CD4-positive, CD25-positive, alpha-beta regulatory T cell (primary cell): ENCODE measurements at places on chromosomes 1 and 21. TPM values are rescaled to one million over a fixed set of nuclear protein-coding genes. Genes with fewer than 3 reads are reported as not detected.

- no peaks in the 10 kb centered on the region for H3K36me3 ChIP-seq
- DNase-seq, result no peak
- peaks cover 8% of the 10 kb centered on the region for H3K4me1 ChIP-seq
- H3K27ac ChIP-seq, result no peak overlapping the region
Observed at GRCh38 chr1:33188572-33189275, 6.9 kb upstream of the TRIM62 start.

DNA sequence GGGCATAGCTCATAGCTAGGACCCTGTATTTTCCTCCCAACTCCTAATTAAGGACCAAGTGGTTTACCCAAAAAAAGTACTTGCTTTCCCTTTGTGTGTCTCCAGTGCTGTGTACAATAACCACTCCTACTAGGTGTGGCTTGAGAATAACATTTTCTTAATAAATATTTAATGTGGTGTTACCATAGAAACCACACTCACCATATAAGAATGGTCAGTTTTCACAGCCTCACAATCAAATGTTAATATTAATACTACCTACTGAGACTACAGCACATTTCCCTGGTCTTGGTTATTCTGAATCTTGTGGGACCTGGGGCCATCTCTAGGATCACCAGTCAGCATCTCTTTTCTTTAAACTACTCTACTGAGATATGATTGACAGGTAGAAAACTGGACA, 83.5 kb upstream of the BCAR3 start:
- no peaks in the 10 kb centered on the region for H3K27me3 ChIP-seq
- H3K36me3 ChIP-seq, result no peaks in the 10 kb centered on the region
- no peak for DNase-seq
- no peak overlapping the region for H3K4me3 ChIP-seq
- H3K27ac ChIP-seq, result no peak overlapping the region

Gene CD1E
- total RNA-seq, result not detected

GRCh38 chr1:157154940-157155514, 16.8 kb upstream of the ETV3 start:
- no peak overlapping the region for H3K4me3 ChIP-seq
- H3K4me1 ChIP-seq, result peaks cover 5% of the 10 kb centered on the region
- no peak for DNase-seq
- no peak overlapping the region for H3K27ac ChIP-seq

- H3K4me1 ChIP-seq, result peaks cover 48% of the 10 kb centered on the region
- no peaks in the 10 kb centered on the region for H3K36me3 ChIP-seq
- no peak overlapping the region for H3K27ac ChIP-seq
- peak; percentile 43 for DNase-seq
- no peaks in the 10 kb centered on the region for H3K27me3 ChIP-seq
Observed at GRCh38 chr1:198601936-198602889, 36.6 kb upstream of the PTPRC start.

Gene ARHGEF10L
- total RNA-seq, result not detected

Gene TMEM201
- total RNA-seq, result 12.1 TPM

Gene FCRL6
- total RNA-seq, result not detected

DNA sequence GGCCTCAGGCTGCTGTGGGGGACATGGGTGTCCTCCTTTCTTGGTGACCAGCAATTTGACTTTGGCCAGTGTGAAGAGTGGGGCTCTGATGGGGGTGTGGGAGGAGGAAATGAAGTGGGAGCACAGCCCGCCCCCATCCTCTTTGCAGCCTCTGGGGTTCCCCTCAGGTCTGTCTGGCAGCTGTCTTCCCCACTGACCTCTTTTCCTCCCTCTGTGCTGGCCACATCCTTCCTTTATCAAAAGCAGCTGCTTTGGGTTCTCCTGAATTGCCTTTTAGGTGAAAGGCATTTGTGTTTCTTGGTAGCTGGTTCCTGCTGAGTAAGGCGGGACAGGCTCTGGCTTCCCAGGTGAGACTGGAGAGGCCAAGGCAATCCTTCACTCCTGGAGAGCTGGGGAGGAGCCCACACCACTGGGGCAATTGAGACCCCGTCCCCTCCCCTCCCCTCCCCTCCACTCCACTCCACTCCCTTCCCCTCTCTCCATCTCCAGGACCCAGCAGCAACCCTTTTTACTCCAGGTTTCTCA, 24.9 kb downstream of the PCAT6 start:
- H3K4me1 ChIP-seq, result peaks cover 27% of the 10 kb centered on the region
- no peaks in the 10 kb centered on the region for H3K36me3 ChIP-seq
- no peaks in the 10 kb centered on the region for H3K27me3 ChIP-seq
- DNase-seq, result peak; percentile 17
- peak overlapping the region; percentile 43 for H3K4me3 ChIP-seq

DNA sequence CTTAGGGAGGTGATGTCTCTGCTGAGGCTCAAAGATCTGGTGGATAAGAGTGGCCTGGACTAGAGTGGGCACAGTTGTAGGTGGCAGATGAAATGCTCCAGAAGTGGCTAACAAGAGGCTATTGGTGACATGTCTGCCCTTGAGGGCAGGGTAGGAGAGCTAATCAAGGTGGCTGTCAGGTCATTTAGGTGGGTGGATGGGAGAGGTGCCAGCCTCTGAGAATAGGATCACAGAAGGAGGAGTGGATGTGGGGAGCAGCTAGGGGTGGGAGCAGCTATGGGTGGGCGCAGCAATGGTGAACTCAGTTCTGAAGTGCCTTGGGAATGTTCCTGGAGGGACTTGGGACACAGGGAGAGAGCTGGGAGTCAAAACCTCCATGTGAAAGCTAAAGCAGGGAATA, 142.0 kb upstream of the GRIK3 start:
- no peak for DNase-seq
- H3K36me3 ChIP-seq, result no peaks in the 10 kb centered on the region
- no peak overlapping the region for H3K27ac ChIP-seq
- H3K4me1 ChIP-seq, result no peaks in the 10 kb centered on the region
- peaks cover 2% of the 10 kb centered on the region for H3K27me3 ChIP-seq

DNA sequence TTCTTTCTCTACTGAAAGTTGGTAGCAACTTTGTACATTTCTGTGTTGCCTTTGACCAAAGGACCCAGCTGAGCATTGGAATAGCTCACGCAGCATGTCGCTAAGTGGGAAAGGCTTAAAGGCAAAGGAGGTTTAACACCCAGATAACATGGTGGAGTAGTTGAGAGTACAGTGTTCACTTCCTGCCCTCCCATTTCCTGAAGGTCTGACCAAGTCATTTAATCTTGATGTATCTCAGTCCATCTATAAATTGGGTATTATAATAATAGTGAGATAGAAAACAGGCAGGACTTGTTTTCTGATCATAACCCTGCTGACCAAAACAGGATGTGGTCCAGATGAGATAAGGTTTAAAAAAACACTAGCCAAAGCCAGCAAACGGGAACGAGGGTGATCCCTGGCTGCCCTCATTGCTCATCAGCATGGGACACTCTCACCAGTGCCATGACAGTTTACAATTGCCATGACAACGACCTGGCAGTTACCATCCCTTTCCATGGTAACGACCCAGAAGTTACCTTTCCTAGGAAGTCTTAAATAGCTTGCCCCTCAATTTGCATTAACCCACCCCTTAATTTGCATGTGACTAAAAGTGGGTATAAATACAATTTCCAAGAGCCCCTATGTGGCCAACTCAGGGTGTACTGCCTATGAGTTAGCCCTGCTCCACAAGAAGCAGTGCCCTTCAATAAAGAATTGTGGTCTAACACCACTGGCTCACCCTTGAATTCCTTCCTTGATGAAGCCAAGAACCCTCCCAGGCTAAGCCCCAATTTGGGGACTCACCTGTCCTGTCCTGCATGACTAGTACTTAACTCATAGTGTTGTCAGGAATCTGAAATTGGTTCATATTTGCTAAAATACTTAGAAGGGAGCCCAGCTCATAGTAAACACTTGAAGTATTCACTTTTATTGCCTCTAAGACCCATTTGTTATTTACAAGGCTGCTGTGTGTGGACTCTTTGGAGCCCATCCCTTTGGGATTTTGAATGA, 28.4 kb upstream of the FHAD1 start:
- DNase-seq, result no peak
- peaks cover 4% of the 10 kb centered on the region for H3K27me3 ChIP-seq
- H3K36me3 ChIP-seq, result no peaks in the 10 kb centered on the region

GRCh38 chr1:21742578-21742977, 40.4 kb downstream of the USP48 start:
- H3K4me3 ChIP-seq, result no peak overlapping the region
- H3K36me3 ChIP-seq, result peaks cover 50% of the 10 kb centered on the region
- H3K27me3 ChIP-seq, result no peaks in the 10 kb centered on the region
- no peak for DNase-seq

Gene C1orf185
- total RNA-seq, result not detected

DNA sequence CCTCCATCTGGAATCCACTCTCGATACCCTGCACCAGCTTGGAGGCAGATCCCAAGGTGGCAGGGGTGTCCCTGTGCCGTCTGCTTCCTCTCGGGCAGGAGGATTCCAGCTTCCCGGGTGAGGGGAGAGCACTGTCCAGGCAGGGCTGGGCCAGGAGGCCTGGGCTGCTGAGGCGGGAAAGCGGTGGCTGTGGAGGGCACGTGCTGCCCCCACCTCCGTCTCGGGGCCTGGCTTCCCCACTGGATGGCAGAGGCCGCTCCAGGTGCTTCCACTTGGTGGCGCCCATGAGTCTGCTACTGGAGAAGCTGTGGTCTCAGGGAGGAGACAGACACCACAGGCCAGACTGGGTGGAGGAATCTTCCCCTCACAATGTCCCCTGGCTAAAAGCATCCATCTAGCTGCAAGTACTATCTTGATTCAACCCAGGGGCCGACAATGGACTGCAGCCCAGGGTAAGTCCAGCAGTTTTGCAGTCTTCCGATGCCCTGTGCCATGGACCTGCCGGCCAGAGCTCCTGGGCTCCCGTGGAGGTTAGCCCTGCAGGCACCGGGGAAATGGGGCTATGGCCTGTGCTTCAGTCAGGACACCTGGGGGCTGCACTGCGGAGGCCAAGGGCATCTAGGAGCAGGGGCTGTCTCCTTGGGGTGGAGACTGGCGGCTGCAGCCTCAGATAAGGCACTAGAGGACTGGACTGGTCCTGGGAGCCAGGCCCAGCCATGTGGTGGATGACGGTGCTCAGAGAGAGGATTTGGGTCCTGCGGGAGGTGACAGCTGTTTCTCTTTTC, 41.3 kb upstream of the EIF4G3 start:
- no peak for DNase-seq
- peaks cover 35% of the 10 kb centered on the region for H3K36me3 ChIP-seq
- H3K4me1 ChIP-seq, result no peaks in the 10 kb centered on the region
- H3K27ac ChIP-seq, result no peak overlapping the region
- H3K4me3 ChIP-seq, result no peak overlapping the region

Gene F13B
- total RNA-seq, result not detected

Gene C1orf226
- total RNA-seq, result 0.10 TPM

- no peaks in the 10 kb centered on the region for H3K27me3 ChIP-seq
- no peak overlapping the region for H3K27ac ChIP-seq
- no peaks in the 10 kb centered on the region for H3K36me3 ChIP-seq
- no peaks in the 10 kb centered on the region for H3K4me1 ChIP-seq
- no peak overlapping the region for H3K4me3 ChIP-seq
- DNase-seq, result no peak
Observed at GRCh38 chr21:26405071-26405470, 168.0 kb downstream of the CYYR1 start.

GRCh38 chr1:110433803-110434202, 17.1 kb upstream of the PROK1 start:
- peaks cover 5% of the 10 kb centered on the region for H3K27me3 ChIP-seq
- H3K4me1 ChIP-seq, result no peaks in the 10 kb centered on the region

DNA sequence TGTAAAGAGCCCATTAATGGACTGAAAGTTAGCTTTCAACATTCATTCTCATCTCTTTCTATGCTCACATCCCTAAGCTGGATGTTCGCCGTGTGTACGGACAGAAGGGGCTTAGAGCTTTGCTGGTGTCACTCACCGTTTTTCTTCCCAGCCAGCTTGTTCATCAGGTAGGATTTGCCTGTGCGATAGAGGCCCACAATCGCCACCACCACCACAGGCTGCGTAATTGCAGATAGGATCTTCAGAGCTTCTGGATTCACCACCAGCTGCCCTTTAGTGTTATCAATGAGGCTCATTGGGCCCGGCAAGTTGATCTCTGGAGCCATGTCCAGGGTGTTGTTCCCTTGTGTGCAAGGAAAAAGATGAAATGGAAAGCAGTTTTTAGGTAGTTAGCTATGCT, 4.3 kb downstream of the GBP2 start:
- H3K27ac ChIP-seq, result no peak overlapping the region
- H3K4me3 ChIP-seq, result peak overlapping the region; percentile 100
- peaks cover 66% of the 10 kb centered on the region for H3K4me1 ChIP-seq
- H3K36me3 ChIP-seq, result peaks cover 64% of the 10 kb centered on the region

DNA sequence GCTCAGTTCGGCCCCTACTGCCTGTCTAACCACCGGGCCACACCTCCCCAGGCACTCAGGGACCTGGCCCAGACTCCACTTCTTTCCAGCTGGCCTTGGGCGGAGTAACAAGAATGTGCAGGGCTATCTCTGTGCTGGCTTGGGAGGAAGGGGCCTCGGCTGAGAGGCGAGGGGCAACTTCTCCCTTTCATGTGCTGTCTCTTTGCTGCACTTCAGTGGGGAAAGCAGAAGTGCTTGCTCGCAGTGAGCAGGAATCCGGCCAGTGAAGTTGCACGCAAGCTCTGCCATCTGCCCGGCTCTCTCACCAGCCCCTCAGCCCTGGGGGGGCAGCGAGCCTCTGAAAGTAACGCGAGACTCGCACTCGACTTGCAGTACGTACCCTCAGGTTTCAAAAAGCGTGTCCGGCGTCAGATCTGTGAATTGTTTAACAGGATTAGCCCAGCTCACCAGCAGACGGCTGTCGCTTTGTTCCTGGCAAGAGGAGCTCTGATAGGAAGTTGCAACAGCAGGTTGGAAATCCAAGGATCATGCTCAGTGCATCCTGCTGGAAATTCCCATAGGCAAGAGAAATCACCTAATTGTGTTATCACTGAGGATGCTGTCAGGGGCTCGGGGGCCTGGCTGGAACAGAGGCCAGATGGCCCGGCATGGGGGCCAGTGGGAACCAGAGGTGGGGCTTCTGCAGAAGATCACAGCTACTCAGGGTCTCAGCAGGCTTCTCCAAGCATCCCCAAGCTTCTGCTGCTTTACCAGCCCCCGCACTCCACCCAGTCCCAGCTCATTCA, 221.1 kb downstream of the NPHP4 start:
- no peaks in the 10 kb centered on the region for H3K27me3 ChIP-seq
- H3K4me1 ChIP-seq, result no peaks in the 10 kb centered on the region
- no peak overlapping the region for H3K4me3 ChIP-seq
- no peak overlapping the region for H3K27ac ChIP-seq
- DNase-seq, result no peak

- no peak overlapping the region for H3K27ac ChIP-seq
- no peak overlapping the region for H3K4me3 ChIP-seq
- DNase-seq, result no peak
- no peaks in the 10 kb centered on the region for H3K4me1 ChIP-seq
- no peaks in the 10 kb centered on the region for H3K27me3 ChIP-seq
- peaks cover 3% of the 10 kb centered on the region for H3K36me3 ChIP-seq
Observed at GRCh38 chr1:236480758-236481436, 42.9 kb upstream of the LGALS8 start.

- H3K27me3 ChIP-seq, result peaks cover 2% of the 10 kb centered on the region
- H3K36me3 ChIP-seq, result no peaks in the 10 kb centered on the region
- no peaks in the 10 kb centered on the region for H3K4me1 ChIP-seq
- H3K27ac ChIP-seq, result no peak overlapping the region
- no peak overlapping the region for H3K4me3 ChIP-seq
Observed at GRCh38 chr1:230022666-230023380, 44.2 kb upstream of the GALNT2 start.
